Posterior vena cava (tissue), 2 donors: ENCODE measurements at places on chromosomes 16 and 17.

DNA sequence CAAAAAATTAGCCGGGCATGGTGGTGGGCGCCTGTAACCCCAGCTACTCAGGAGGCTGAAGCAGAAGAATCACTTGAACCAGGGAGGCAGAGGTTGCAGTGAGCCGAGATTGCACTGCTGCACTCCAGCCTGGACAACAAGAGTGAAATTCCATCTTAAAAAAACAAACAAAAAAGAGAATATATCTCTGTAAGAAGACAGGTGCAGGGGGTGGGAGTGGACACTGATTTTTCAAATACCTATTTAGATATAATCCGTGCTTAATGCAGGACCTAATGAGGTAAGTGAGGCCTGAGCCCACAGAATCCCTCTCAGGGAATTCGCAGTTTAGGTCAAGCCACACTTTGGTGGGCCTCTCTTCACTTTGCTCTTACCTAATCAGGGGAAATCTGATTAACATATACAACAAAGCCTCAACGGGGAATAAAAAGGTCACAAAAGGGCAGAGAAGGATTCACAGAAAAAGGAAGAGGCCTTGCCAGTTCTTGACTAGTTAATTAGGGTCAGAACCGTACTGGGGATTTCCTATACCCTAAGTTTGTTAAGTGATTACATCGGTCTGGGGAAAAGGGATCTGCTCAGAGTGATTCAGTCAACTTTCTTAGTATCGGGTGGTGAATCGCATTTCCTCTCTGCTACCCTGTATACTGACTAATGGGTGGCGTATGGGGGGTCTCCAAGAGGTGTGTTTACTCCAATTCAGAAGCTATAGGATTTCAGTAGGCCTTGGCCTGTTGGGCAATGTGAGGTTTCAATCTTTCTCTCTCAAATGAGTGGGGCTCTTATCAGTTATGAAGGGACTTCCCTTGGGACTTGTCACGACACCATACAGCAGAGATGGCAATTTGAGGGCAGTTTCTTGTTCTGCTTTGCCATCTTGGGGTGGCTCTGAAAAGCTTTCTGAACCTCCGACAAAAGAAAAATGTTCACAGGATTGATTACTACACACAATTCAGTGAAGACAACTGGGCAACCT, 1.9 kb upstream of the NFAT5 start:
- no peak for DNase-seq

- DNase-seq, result no peak
Measured at GRCh38 chr16:15610369-15610871, 32.5 kb downstream of the MARF1 start.

DNA sequence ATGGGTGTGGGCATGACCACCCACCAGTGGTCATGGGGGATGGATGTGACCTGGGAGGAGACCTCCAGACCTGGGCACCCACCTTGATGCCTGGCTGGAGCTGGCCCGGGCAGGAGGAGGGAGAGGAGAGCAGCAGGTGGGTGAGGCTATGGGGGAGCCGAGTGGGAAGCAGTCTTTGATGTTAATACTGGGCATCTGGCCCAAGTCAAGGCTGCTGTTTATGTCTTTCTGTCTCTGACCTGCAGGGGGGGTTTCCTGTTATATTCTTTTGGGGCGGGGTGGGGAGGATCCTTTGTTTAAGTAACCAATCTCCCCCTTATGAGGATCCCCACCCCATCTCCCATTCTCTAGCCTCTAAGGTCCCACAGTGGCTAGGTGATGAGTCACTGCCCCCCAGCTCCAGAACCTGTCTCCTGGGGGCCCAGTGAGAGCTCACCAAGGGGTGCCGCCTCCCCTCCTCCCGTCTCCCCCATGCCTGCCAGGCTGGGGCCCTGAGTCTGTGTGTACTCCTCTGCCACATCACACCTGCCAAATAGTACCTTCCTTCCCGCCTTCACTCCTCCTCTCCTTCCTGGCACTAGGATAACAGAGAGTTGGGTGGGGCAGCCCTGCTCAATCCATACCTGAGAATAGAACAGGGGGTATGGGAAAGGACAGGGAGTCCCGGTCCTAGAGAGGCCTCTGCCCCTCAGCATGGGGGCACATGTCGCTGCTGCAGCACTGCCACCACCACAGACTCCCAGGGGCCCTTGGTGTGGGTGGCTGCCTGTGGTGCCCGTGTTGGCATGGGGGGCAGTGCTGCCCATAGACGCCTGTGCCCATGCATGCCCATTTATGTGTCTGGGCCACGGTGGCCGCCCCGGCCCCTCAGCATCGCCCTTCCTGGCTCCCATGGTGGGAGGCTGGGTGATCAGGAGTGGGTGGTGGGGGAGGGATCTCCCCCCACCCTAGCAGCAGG, 7.3 kb downstream of the THRA start:
- no peak for DNase-seq

GRCh38 chr17:3954976-3955672, 9.1 kb downstream of the ATP2A3 start:
- DNase-seq, result no peak

DNA sequence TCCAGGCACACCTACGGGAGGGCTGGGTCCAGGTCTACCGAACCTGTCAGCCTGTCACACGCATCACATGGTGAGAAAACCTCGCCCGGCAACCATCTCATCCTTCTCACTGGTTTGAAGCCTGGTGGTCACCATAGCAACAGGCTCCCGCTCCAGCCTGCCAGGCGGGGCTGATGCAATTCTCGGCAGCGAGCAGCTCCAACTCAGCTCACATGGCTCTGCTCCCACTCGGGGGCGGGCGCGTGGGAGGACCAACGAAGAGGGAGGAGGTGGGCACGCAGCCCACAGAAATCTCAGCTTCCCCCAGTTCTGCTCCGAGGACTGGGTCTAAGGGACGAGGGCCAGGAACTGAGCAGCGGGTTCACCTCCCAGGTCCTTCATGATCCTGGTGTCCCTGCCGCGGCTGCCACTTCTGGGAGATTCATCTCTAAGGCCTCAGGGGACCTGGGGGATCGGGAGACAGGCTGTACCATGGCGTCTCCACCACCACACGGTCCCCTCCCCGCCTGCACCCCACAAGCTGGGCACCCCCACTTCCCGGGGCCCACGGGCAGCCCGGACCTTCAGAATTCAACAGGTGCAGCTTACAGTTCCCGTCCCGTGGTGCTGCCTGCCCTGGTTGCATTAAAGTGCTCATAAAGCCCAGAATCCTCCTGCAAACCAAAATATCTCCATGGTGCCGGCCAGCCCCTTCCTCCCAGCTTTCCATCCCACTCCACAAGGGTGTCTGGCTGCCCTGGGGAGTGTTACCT, 25.8 kb downstream of the ABR start:
- peak; percentile 91 for DNase-seq
